Activated CD4-positive, CD25-positive, alpha-beta regulatory T cell (primary cell): ENCODE measurements at places on chromosomes 4 and X.

DNA sequence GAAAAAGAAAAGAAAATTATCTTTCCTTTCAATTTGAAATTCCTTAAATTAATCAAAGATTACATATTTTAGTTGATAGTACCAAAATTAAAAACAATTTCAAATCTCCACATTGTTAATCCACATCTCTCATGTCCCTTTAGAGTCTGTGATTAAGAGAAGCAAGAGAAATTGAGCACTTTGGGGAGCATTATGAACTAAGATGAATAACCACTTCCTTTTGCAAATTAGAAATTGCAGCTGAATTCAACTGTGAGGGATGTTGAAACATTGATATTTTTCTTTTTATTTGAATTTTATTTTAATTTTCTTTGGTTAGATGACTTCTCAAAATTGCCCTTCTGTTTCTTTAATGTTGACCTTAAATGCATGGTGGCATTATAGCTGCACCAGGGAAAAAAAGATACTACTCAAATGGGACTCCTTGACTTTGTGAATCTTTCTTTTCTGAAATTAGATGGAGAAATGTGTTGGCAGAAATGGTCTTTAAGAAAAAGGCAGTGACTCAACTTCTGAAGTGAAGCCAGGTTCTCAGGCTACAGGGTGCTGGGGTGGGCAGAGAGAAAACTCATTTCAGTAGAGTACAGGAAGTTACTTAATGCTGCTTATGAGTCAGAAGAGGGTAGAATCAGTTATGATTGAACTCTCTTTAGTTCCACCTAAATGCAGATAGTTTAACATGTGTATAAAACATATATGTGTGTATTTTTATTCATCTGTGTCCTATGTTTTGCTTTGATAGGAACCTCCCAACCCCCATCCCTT is 92.0 kb upstream of the TNIP3 start:
- DNase-seq: peak; percentile 6

- DNase-seq: no peak
Measured at GRCh38 chr4:47855350-47855749, 17.5 kb upstream of the CORIN start.

DNA sequence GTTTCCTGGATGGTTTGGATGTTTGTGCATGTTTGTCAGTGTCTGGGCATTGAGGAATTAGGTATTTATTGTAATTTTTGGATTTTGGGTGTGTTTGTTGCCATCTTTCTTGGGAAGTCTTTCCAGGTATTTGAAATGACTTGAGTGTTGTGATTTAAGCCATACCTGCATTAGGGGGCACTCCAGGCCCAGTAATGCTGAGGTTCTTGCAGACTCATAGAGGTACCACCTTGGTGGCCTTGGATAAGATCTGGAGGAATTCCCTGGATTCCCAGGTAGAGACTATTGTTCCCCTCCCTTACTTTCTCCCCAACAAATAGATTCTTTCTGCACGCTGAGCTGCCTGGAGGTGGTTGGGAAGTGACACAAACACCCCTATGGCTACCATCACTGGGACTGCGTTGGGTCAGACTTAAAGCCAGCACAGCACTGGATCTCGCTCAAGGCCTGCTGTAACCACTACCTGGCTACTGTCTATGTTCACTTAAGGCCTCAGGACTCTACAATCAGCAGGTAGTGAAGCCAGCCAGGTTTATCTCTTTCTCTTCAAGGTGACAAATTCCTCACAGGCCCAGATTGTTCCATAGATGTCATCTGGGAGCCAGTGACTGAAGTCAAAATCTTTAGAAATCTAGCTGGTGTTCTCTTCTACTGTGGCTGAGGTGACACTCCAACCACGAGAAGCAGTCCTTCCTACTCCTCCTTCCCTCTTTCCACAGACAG is 643.6 kb downstream of the PDHA2 start:
- no peak for DNase-seq

- no peak for DNase-seq
Measured at GRCh38 chr4:152586668-152587067, 50.8 kb upstream of the FBXW7 start.

GRCh38 chrX:120235284-120235683 is 15.3 kb upstream of the ZBTB33 start:
- DNase-seq: no peak

- peak; percentile 81 for DNase-seq
Measured at GRCh38 chr4:183505611-183506388, 942 bp downstream of the ING2 start.

GRCh38 chrX:36957425-36958328 is 50.5 kb upstream of the FAM47C start:
- no peak for DNase-seq

DNA sequence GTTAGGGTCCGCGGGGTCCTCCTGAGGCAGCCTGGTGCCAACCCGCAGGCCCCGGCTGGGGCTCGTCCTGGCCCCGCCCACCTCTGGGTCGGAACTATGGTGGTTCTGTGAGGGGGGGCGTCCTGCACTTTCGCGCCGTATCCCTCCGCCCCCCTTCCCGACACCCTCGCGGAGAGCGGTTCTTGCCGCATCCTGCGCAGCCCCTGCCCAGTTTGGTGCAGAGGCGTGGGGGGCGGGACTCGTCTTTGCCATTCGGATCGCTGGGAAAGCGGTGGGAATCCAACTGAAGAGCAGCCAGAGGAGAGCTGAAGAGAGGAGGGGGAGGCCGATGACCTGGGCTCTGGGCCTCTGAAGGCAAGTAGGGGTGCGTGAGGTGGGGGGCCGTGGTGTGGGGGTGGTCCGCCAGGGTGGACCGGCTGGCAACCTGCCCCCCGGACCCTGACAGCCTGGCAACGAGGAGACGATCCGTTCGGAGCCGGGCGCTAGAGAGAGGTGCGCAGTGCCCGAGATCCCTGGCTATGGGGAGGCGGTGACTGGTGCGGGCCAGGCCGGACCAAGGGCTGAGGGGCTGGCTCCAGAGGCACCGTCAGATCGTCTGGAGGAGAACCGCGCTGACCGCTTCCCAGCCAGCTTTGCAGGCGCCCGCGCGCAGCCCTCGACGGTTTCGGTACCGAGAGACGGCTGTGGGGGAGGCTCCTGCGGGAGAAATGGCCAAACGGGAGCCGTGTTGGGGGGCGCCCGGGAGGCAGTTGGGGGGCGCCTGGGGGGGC is at the start of gene GPRASP1:
Gene GPRASP1 (plus strand): TSS at position 242 of the 770 bp plus-strand sequence. CDS start 2,431 bp downstream, outside the sequence.
- DNase-seq: peak; percentile 28

DNA sequence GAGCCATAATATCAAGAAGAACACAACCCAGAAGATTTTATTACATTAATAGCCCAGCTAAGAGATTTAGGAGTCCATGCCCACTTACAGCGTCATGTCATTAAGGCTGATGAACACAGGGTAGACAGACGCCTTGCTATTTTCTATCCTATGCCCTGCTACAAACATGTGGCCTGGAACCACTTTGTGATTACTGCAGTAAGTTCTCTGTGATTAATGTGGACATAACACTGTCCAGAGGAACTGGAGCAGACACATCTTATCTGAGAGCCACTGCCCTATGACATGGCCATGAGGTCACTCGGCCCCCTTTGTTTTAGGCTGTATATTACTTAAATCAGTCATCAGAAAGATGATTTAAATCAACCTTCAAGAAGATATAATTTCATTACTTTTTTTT is 211.7 kb downstream of the MAML3 start:
- DNase-seq: no peak

GRCh38 chr4:8643441-8643840 is 50.9 kb downstream of the CPZ start:
- no peak for DNase-seq

- no peak for DNase-seq
Measured at GRCh38 chr4:54999003-54999402, 126.4 kb downstream of the KDR start.

DNA sequence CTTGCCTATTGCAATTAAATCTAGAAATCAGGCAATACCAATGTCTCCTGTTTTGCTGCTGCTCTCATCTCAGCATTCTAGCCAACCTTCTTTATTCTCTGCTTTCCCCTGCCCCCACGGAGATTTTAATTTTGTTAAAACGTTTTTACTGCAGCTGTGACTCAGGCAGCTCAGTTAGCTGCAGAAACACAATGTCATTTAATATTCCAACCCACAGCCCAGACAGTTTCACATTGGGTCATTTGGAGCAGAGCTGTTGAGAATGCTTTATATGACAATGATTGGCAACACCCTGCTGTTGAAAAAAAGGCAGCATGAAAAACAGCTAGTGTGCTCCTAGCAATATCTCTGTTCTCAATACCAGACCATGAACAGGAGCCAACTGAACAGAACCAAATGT is 12.6 kb upstream of the SLC10A4 start:
- no peak for DNase-seq

DNA sequence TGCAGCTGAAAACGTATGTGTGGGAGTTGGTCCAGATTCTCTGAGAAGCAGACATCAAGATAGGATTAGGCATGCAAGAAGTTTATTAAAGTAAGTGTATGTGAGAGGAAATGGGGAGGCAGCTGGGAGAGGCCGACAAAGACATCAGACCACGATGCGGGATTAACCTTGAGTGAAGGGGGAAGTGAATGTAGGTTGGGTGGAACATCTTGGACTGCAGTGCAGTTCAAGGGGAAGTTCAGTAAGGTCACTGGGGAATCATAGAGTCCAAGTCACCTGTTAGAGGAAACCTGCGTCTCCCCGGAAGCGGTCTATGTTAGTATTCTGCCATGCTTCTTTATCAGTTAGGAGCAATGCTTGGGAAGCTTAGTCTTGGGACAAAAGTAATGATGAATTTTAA is 22.0 kb downstream of the CXCL8 start:
- DNase-seq: no peak

DNA sequence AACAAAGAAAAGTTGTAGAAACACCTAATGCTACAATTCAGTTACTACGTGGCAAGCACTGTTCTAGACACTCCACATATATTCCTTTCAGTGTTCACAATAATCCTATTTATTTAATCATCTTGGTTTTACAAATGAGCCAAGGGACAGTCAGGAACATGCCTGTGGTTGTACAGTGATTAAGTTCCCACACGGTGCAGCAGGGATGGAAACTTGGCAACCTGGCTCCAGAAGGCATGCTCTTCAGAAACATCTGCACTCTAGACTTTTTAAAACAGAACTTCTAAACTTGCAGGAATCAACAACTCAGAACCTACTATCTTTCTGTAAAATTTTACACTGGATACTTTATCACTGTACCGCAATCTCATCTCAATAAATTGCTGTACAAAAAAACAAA is 32.1 kb downstream of the TAPT1 start:
- no peak for DNase-seq

GRCh38 chr4:95410387-95410977 is 138.3 kb downstream of the UNC5C start:
- DNase-seq: no peak

GRCh38 chr4:61877893-61878292 is 677.8 kb downstream of the ADGRL3 start:
- no peak for DNase-seq

- DNase-seq: no peak
Measured at GRCh38 chrX:73478961-73479360, 32.1 kb downstream of the CDX4 start.

DNA sequence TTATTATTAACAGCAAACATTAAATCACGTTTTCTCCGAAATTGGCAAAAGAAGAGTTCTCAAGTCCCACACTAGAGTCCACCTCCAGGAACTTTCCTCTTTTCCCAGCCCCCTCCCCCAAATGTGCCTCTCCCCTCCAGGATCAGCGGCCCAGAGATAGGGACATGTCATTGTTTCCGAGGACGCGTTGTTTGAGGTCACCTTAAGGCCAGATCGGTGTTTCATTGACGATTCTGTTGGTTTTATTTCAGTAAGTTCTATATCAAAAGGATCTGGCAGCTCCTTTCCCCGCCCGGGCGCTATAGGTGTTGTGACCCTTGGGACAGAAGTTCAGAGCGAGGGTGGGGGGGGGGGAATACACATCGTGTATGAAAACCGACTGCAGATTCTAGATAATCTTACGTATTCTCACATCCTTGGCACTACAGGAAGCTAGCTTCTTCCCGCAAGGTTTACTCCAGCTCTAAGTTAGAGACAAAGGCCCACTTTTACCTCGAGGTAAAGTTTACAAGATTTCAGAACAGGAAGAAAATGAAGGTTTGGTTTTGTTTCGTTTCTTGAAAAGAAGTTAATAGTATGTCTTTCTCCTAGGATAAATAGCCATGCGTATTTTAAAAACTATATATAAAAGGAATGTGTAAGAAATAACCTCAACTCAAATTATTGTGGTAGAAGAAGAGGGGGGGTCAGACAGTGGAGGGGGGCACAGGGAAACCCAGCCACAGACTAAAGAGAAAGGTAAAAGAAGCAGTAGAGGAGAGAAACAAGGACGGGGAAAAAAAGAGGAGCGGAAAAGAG is 739 bp upstream of the MSX1 start:
- DNase-seq: no peak

GRCh38 chrX:11196476-11196875 is 85.3 kb downstream of the HCCS start:
- no peak for DNase-seq

GRCh38 chrX:153744210-153745066 is 19.6 kb upstream of the PLXNB3 start:
- DNase-seq: no peak

GRCh38 chrX:68079961-68080360 is 353.3 kb downstream of the OPHN1 start:
- DNase-seq: no peak

DNA sequence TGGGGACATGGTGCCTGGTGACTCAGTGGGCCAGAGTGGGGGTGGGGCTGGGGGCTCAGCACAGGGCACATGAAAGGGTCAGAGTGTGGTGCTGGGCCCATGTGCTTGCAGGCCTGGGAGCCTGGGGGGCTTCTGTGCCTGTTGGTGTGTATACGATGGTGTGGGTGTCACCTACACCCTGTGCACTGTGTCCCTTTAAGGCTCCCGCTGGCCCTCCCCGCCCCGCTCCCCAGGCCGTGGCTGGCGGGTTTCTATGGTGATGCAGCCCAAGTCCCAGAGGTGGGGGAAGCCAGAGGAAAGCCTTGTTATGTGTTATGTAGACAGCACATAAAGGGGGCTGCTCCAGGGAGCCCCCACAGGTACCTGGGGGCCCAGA is 5.5 kb downstream of the L1CAM start:
- no peak for DNase-seq

- DNase-seq: no peak
Measured at GRCh38 chrX:25337841-25338240, 322.1 kb upstream of the ARX start.

DNA sequence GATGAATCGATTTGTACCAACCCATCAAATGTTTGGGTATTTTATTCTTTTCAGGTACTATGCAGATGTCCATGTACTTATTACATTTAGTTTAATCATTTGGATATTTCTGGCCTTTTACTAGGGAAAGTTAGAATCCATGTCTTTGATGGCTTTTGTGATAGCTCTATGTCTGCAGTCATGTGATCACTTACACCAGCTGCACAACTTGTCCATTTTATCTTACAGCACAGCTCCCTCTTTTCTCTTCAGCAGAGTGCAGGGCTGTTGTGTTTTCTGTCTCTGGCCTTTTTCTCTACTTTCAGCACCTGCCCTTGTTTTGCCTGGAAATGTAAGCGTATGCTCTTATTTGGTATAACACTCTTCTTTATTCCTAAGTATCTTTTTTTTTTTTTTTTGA is 30.6 kb downstream of the WWC2 start:
- no peak for DNase-seq

- no peak for DNase-seq
Measured at GRCh38 chrX:149531599-149531998, 9.2 kb upstream of the EOLA1 start.

- no peak for DNase-seq
Measured at GRCh38 chr4:48603366-48604003, 113.4 kb downstream of the ZAR1 start.

GRCh38 chr4:123674762-123675465 is 278.3 kb downstream of the SPRY1 start:
- no peak for DNase-seq

- no peak for DNase-seq
Measured at GRCh38 chr4:85700362-85700761, 225.4 kb downstream of the ARHGAP24 start.

GRCh38 chr4:163587867-163588266 is 93.4 kb downstream of the TMA16 start:
- no peak for DNase-seq
